Calu3 (cell line): ENCODE measurements at places on chromosomes 13 and 19. TPM values are rescaled to one million over a fixed set of nuclear protein-coding genes. Genes with fewer than 3 reads are reported as not detected.

MCOLN1 gene
- total RNA-seq = 13.1 TPM in 2 replicates

PLPPR2 gene
- 7.8 and 8.2 TPM in 2 replicates for total RNA-seq

GRCh38 chr13:51041126-51041525, 69.9 kb downstream of the C13orf42 start:
- DNase-seq = no peak

GRCh38 chr19:29546583-29547190, 20.9 kb downstream of the VSTM2B start:
- DNase-seq = no peak

DNA sequence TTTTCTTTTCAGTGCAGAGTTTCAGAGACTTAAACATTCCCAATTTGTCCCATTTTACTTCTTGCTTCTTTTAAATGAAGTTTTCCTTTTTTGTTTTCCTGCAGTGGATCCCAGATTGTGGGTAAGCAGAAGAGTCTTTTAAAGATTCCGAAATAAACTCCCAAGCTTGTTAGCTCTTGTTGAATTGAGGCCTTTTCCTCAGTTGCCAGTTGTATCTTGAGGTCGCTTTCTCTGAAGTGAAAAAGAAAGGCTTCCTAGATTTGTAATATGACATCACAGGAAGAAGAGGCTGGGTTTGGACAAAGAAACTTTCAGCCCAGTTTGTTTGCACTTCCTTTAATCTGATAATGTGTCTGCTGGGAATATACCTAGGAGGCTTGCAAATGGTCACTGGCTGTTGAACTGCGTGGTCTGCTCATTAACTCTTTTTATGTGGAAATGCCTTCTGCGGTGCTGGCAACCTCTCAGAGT, at the start of gene LPAR6:
LPAR6 (minus strand) TSS at position 233 of the 471 bp plus-strand sequence. CDS start 690 bp downstream, outside the sequence.
- peak; percentile 22 for DNase-seq
